NCI-H187 (cell line): ENCODE measurements at places on chromosomes 7 and 10.

DNA sequence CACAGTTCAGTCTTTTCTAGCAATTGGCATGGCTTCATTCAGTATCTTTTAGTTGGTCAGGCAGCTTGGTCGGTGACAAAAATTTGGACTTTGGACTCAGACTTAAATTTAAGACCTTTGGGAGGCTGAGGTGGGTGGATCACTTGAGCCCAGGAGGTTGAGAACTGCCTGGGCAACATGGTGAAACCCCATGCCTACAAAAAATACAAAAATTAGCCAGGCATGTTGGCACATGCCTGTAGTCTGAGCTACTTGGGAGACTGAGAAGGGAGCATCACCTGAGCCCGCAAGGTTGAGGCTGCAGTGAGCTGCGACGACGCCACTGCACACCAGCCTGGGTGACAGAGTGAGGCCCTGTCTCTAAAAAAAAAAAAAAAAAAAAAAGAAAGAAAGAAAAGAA, 19.5 kb upstream of the ITPRID1 start:
- DNase-seq, result no peak

DNA sequence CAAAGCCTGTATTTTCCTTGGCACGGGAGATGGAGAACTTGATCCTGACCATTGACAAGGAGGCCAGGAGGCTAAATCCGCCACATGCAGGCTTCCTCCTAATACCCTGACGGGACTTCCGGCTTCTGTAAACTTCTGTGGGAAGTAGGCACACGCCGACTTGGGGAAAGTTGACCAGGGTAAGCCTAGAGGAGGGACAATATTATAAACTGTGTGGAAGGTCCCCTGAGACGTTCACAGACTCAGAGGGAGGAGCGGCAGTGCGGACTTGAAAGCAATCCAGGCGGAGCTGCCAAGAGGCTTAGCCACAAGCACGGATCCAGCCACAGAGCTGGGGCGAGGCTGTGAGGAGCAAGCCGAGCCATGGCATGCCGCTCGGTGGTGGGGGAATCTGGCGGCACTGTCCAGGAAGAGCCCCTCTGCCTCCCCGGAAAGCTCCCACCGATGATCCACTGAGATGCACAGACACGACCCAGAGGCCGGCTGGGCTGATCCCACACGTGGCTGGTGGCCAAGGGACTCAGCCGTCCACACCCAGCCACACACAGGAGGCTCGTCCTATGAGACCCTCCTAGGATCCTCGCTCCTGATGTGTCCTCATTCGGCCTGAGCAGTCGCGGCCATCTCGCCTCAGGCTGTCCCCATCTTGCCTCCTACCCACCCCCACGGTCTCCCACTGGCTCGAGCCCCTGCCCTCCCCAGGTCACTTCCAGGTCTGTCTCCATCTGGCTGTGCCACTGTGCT, 40.0 kb upstream of the INSIG1 start:
- DNase-seq, result peak; percentile 51

GRCh38 chr10:11215471-11215870, 197.8 kb downstream of the CELF2 start:
- DNase-seq, result no peak

GRCh38 chr7:44633254-44634186, 27.1 kb downstream of the OGDH start:
- DNase-seq, result no peak

DNA sequence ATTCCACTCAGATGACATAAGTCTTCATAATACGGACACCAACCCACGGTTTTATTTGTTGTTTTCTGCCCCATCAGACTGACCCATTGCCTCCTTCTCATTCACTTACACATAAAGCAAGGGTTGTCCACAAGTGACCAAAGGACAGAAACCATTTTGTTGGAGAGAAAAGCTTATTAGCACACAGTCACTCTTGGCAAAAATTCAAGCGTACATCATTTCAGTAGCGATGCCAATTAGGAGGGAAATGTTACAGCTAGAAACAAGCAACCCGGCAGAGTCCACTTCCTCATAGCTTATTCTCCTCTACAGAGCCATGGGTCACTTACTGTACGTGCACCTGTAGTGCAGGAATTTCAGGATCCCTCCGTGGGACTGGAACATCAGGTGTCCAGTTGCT, 23.0 kb downstream of the ABLIM1 start:
- no peak for DNase-seq

DNA sequence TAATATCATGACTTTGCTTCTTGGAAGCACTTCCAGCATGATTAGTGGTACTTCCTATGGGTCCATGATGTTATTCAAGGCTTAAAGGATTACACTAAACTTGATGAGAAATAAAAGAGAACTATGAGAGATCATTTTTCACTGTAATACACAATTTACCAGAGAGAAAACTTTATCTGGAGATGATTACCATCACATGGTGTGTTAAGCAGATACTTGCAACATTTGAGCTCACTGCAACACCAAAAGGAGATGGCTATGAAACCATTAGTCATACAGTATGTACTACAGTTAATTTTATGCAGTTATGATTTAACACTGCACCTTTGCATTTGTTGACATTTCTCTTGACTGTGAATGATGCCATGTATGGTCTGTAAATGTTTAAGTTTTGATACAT, 311.3 kb upstream of the AOAH start:
- DNase-seq, result no peak

GRCh38 chr10:111338805-111339204, 262.0 kb downstream of the ADRA2A start:
- DNase-seq, result no peak

DNA sequence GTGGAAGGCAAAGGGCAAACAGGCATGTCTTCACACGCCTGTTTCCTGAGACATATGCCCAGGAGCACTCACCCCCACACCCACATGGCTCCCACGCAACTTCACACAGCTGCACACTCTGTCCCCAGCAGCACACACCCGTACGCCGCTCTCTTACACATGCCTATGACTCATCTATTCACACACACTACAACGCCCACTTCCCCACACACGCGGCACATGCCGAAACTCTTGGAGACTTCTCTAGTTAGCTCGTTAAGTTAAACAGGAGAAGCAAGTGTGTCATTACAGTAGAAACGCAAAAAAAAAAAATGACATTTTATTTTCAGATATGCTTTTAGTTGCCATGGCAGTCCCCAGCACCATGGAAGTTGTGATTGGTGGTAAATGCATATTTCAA, 6.7 kb downstream of the CALN1 start:
- DNase-seq, result no peak

- DNase-seq, result no peak
These were observed 67.5 kb downstream of the PARP12 start for GRCh38 chr7:139995017-139995915.
